ENCODE measurements at places on chromosomes 7 and 10.
A peak's percentile ranks its signal among the peaks of the same experiment; 100 is the strongest.

DNA sequence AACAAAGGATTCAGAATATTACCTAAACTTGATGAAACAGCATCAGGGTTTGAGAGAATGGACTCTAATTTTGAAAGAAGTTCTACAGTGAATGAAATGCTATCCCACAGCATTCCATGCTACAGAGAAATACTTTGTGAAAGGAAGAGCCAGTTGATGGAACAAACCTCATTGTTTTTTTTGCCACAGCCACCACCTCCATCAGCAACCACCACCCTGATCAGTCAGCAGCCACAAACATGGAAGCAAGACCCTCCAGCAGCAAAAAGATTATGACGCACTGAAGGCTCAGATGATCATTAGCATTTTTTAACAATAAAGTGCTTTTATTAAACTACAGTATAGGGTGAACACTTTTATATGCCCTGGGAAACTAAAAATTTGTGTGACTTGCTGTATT is 98.7 kb downstream of the LRRC4 start:
- DNase-seq = no peak

GRCh38 chr7:23679898-23680413 is at the start of gene FAM221A:
Gene FAM221A, plus strand, starts transcription at chr7:23680199. Its CDS starts 20 bp downstream, at chr7:23680219.
- DNase-seq = peak; percentile 79

DNA sequence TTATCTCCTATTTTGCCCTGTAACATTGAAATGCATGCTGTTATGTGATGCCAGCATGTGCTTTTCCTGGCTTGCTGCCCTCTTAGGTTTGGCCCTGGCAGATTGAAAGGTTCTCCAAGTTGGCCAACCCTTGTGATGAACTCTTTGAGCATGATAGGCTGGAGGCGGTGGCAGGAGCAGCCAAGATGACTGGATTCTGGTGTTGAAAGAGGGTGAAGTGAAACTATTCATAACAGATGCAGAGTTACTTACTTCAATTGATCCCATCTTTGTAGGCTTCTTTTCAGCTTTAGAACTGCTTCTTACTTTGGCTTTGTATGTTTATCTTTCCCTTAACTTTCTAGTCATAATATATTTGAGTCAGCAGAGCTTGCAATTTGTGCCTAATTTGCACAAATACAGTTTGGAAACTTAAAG is 57.6 kb downstream of the BICC1 start:
- no peak for DNase-seq

GRCh38 chr7:73521636-73522104 is 423 bp downstream of the BAZ1B start:
- peak; percentile 8 for DNase-seq

DNA sequence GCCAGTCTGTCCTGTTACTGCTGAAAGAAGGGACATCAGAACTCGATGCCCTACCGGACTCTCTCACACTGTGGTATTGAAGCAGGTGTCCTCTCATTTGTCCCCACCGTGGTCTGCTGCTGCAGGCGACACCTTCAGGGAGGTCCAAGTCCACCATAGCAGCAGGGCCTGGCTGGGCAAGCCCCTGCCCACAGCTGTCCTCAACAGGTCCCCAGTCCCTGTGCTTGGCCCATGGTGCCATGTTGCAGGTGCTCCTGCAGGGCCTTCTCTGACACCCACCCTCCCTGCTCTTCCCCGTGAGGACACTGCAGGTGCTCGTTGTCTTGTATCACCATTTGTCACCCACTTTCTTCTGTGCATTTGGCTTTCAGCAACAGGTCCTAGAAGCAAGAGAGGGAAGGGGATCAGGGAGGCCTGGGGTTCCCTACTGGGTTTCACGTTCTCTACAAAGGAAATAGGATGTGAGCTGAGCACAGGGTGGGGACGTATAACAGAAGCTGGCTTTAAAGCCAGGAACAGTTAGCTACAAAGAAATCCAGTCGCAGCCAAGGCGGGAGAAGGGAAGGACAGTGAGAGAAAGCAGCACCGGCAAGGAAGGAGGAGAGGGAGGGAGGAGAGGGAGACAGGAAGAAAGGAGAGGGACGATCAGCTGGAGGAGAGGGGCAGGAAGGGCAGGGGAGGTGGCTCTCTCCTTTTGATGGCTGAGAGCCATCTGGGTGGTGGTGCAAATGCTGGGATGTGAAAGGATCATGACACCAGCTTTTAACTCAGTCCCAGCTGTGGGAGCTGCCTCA is 117.7 kb upstream of the FRMD4A start:
- no peak for DNase-seq

GRCh38 chr7:85474234-85474633 is 287.4 kb upstream of the SEMA3D start:
- DNase-seq = no peak

- no peak for DNase-seq
These were observed 364.3 kb upstream of the PLXDC2 start for GRCh38 chr10:19451937-19452336.

- no peak for DNase-seq
These were observed 1073.0 kb downstream of the XPNPEP1 start for GRCh38 chr10:108850138-108850854.

DNA sequence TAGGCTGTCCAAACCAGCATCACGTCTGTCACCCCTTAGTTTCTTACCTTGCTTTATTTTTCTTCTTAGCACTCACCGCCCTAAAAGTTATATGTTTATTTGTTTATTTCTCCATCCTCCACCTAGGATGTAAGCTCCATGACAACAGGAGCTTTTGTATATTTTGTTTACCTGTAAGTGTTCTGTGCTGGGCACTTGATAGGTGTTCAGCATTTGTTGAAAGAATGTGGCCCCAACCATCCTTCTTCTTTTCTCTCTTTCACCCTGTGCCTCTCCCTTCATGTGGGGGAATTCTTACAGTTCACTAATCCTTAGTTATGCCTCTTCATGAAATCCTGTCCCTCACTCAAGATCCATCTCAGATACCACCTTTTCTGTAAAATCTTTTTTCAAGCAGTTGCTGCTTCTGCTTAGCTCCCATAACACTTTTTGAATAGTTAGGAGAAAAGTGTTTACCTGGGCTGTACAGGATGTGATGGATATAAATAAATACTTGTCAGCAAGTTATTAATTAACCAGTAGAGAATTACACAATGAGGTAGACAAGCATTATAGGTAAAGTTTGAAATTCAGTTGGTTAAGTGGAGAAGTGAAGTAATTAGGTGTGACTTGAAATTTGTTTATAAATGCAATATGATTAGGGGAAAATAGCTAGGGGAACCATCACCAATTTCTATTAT is 9.7 kb downstream of the AHR start:
- DNase-seq = no peak

GRCh38 chr7:36407636-36408550 is 18.2 kb downstream of the ANLN start:
- DNase-seq = peak; percentile 63

DNA sequence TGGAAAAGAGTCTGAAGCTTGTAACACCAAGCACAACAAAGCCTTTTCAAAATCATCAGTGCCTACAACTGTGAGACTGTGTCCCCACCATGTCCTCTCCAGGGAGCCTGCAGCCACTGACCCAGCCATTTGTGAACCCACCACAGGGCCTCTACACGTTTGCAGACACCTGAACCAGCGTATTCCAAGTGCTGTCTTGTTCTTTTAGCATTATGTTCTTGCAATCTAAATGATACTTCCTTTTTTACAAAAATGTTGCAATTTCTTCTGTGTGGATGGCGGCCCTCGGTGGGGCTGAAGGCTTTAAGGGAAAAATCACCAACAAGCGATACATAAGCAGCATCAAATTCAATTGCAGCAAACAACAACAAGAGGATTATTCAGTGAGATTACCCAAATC is 403.2 kb upstream of the MGMT start:
- no peak for DNase-seq

DNA sequence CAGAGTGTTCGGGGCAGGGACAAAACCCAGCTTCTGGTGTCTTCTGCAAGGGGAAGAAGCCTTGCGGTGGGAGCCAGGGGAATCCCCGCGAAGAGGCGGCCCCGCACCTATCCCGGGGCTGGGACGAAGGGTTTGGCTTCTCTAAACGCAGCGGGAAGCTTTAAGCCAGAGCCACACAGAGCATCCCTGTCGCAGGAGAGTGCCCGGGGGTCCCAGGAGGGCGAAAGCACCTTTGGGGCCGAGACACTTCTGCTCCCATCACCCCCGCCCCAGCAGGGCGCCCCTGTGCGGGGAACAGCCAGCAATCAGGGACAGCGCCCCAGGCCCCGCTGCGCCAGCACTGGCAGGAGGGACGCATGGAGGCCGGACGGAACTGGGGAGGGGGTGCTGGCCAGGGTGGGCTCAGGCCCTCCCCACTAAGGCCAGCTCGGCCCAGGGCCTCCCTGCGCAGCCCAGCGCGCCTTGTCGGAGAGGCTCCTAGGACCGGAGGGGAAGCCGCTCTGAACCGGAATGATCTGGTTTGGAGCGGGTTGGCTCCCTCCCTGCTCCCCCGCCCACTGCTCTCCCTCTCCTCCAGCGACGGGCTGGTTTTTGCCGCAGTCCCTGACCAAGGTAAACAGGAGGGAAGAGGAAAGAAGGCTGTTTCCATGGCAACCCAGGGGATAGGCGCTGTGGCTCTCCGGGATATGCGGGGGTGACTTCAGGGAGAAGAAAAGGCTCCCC is 63.9 kb downstream of the TMEM209 start:
- peak; percentile 34 for DNase-seq

GRCh38 chr10:68067029-68067428 is 8.1 kb downstream of the HERC4 start:
- DNase-seq = no peak

- no peak for DNase-seq
These were observed 59.8 kb downstream of the GSDME start for GRCh38 chr7:24697416-24697815.

DNA sequence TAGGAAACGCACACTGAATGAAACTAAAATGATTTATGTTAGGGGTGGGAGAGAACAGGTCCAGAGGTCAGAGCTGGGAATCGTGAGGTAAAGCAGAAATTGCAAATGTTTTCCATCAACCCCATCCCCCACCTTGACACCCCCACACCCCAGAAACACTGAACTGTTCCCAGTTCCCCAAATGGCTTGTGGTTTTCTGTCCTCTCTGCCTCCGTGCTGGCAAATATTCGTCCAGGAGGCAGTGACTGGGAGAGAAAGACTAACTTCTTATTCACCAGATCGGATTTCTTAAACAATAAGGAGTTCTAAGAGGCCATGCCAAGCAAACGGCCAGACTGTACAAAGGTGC is 730 bp upstream of the RASSF4 start:
- no peak for DNase-seq

DNA sequence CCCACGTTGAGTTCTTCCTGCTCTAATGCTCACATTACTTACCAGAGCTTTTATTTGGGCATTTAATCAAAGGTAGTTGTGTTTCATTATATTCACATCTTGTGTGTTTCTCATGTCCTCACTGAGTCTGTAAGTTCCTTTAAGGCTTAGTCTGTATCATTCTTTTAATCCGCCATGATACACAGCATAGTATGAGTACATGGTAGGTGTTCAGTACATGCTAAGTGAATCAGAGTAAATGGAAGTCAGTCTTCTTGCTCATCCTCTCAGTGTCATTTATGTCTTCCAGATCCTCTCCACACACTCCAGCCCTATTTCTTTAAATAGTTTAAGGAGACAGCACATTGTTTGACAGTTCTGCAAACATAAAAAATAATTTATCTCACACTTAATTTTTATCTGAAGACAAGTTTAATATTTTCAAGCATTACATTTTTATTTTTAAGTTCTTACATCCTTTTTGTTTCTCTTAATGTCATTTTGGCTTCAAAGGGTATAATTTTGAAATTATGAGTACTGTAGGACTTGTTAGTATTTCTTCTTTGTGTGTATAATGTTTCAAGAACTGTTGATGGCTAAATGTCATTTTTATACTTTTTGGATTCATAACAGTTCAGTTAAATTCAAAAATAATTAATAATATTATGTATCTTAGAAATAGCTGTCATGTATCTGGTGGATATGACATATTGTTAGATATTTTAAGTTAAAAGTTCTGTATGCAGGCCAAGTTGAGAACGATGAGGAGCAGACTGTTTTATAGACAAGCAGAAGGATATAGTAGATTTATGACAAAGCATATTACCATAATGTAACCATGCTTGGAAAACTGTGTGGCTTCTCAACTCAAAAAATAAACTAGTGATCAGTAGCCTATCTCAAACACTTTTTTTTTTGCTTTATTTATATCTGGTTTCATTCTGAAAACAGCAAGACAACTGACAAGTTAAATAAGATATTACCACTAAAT is 342.7 kb downstream of the LRMDA start:
- no peak for DNase-seq

DNA sequence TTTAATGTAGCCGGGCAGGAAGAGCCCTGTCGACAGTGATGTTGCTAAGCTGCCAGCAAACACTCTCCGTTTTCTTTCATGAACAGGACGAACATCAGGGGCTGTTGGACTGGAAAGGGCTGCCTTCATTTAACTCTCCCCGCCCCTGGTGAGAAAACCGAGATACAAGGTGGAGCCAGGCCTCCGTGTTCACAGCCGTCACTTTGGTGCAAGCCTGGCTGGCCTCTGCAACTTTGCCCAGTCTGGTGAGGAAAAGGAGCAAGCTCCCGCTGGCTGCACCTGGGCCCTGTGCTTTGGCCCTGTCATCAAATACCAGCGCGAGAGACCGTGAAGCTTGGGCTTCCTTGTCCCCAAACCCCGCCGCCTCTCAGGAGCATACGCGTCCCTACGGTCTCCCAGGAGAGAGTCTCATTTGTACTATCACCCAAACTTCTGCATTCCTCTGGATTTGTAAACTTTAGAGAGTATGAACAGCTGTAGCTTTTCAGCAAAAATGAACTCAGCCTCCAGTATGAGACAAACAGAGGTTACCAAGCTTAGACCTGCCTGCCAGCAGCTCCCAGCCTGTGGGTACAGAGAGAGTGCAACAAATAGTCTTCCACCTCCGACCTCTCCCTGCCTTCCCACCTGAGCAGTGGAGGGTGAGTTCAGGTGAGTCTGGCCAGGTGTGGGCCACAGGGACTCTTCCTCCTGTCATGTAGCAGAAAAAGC is 445.3 kb upstream of the MGMT start:
- no peak for DNase-seq

GRCh38 chr10:67663449-67664087 is 32.4 kb downstream of the CTNNA3 start:
- peak; percentile 78 for DNase-seq

GRCh38 chr7:158470336-158470735 is 117.3 kb downstream of the PTPRN2 start:
- no peak for DNase-seq

GRCh38 chr7:77907281-77907680 is 108.7 kb downstream of the PHTF2 start:
- DNase-seq = no peak

- DNase-seq = no peak
These were observed 1.0 kb upstream of the BMPR1A start for GRCh38 chr10:86755454-86755739.

- no peak for DNase-seq
These were observed 46.1 kb downstream of the C1GALT1 start for GRCh38 chr7:7228472-7228871.
